ENCODE measurements at places on chromosomes 7 and 10.

- no peak for DNase-seq
Measured at GRCh38 chr10:95588025-95588424, 26.9 kb upstream of the SORBS1 start.

DNA sequence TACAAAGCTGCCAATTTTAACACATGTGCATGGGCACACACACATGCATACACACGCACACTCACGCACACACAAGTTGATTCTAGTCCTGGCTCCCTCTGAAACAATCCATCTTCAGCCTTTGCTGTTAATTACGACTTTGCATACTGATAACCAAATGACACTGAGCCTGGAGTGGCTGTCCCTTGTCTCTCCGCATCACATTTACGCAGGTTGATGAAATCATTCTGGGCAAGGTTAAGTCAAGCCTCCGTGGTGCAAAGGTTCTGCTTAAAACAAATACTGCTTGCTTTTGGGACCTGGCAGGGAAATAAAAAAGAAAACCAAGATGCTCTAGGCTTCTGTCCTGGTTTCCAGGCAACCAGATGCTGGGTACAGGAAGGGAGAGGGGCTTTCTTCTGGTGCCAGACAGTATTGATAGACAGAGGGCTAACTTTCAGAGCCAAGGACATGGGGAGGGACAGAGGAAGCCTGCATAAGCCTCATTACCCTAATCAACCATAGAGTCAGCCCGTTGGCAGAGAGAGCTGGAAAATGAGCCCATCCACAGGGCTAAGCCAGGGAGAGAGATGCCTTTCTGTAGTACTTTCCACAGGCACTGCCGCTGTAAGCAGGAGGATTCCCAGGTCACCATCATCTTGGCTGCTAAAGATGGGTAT, 233.0 kb downstream of the WDR11 start:
- no peak for DNase-seq

GRCh38 chr7:5620459-5620881, 161.0 kb downstream of the RNF216 start:
- DNase-seq: no peak

DNA sequence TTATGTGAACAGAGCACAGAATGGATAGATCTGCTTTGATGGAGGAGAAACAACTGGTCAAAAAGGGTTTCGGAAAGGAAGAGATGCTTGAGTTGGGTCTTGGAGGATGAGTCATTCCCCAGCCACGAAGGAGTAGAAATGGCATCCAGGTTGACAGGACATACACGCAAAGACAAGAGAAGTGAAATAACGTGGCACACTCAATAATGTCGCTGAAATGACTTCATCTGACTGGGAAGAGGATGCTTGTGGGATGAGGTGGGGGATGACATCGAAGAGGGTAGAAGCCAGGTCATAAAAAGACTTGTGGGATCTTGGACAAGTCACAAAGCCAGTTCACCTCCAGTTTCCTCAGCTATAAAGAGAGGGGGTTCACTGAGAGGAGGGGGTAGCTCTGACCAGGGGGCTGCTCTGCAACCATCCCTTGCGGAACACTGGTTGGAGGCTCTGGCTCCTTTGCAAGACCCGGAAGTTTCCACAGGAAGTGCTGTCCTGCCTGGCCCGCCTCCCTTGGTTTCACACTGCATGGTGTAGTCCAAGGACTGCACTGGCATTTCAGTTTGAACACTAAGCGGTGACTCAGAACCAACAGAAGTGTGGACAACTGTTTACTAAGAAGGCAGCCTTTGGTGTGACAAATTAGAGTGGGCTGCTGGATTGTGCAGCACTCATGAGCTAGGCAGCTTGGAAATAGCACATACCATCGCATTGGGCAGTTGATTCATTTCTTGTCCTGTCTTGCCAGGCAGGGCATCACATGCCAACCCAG, 189.9 kb upstream of the ADO start:
- DNase-seq: no peak

DNA sequence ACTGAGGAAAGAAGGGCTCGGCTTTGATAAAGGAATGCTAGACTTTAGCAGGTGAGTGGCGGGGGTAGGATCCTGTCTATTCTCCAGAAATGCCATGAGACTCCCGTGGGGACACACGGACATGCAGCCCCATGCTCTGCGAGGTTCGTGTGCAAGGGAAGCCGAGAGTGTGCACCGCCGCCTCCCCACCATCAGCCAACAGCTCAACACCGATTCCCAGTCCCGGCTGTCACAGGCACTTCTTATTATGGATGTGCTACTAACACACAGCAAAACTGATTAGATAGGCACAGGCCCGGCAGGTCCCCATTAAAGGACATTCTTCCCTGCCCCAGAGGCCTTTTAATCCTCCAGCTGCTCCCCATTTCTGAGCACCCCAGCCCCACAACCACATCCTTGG, 154.4 kb downstream of the PRKAG2 start:
- DNase-seq: no peak

DNA sequence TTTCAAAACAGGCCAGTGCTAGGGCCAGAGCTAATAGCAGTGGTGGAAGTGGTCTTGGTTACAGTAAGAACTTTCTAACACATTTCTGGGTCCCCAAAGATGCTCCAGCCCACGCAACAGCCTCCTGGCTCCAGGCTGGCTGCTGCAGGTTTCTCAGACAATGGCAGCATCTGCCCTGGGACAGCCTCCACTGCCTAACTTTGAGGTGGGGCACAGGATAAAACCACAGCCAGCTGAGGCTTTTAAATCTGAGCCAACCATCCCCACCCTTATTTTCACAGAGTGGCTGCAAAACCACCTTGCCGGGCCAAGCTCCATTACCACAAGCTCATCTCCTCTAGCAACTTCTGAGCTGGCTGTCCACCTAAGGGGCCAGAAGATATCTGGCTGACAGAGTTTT, 84.8 kb downstream of the FAM53B start:
- no peak for DNase-seq

- no peak for DNase-seq
Measured at GRCh38 chr7:23333671-23334246, 34.6 kb downstream of the MALSU1 start.

- no peak for DNase-seq
Measured at GRCh38 chr7:50648076-50648475, 82.9 kb upstream of the DDC start.

- DNase-seq: no peak
Measured at GRCh38 chr10:63146503-63146902, 13.4 kb downstream of the NRBF2 start.

- no peak for DNase-seq
Measured at GRCh38 chr10:4813023-4813422, 13.0 kb upstream of the AKR1E2 start.

- DNase-seq: no peak
Measured at GRCh38 chr10:97596101-97597082, 6.9 kb downstream of the C10orf62 start.

GRCh38 chr10:1485357-1485756, 252.0 kb downstream of the ADARB2 start:
- no peak for DNase-seq

- DNase-seq: no peak
Measured at GRCh38 chr10:132787495-132788179, 1.7 kb upstream of the NKX6-2 start.

GRCh38 chr10:93364966-93365365, 117.2 kb downstream of the MYOF start:
- no peak for DNase-seq

DNA sequence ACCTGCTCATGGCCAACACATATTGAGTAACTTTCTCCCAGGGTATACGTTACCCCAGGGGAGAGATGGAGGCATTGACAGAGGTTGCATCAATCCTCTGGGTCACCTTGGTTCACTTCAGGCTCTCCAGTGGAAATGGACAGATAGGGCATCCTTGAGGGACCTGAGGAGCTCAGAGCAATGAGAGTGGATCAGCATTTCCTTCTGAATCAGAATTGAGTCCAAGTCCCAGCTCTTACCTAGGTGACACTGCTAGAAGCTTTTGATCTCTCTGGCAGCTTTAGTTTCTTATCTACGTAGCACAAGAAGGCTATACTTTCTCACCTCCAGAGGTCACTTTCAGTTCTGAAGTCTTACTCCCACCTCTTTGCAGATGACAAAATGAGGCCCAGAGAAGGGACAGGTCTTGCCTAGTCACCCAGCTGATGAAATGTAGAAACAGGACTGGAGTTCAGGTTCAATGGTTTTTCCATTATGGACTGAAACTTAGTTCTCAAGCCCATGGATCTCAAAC, 35.2 kb downstream of the PANK1 start:
- no peak for DNase-seq

DNA sequence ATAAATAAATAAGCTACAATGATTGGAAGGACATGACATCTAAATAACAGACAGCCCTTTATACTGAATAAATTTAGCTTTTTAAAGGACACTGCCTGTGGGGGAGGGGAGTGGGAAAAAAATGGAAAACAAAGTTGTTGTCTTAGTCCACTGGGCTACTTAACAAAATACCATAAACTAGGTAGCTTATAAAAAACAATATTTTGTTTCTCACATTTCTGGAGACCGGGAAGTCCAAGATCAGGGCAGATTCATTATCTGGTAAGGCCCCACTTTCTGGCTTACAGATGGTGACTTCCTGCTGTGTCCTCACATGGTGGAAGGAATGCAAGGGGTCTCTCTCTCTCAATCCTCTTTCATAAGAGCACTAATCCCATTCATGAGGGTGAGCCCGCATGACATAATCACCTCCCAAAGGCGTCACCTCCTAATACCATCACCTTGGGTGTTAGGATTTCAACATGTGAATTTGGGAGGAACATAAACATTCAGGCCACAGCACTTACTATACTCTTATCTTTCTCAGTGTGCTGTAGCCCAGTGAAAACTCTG, 43.0 kb downstream of the DNAJC12 start:
- DNase-seq: no peak

DNA sequence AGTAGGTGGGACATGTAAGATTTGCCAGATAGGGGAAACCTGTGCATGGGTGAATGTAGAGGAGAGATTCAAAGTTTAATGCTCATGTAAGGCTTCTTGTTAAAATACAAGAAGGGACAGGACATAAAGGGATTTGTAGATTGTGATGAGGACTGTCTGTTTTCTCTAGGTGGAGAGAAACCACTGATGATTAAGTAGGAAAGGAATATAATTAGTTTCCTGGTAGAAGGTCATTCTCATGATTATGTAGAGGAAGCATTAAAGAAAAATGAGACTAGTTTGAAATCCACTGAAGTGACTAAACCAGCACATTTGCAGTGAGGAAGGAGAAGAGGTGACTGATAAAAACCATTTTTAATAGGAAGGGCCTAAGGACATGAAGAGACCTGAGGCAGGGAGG, 19.6 kb upstream of the MACC1 start:
- no peak for DNase-seq

- no peak for DNase-seq
Measured at GRCh38 chr10:121628859-121629258, 30.6 kb upstream of the FGFR2 start.

GRCh38 chr7:130655286-130655685, 13.3 kb downstream of the COPG2 start:
- DNase-seq: no peak

DNA sequence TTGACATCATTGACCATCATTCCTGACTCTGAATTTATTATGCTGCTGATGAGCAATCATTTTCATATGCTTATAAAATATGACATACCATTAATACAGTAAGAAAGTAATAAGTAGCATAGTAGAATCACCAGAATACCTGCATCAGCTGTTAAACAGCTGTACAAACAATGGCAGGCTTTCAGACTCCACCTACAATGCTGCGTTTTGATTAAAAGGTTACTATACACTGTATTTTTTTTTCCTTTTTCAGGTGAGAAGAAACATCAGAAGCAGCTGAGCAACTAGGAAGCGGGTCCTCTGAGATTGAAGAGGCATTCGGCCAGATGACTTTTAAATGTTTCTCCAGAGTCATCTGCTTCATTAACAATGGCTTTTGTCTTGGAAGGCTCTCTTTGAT, 7.1 kb downstream of the ASNS start:
- DNase-seq: no peak

DNA sequence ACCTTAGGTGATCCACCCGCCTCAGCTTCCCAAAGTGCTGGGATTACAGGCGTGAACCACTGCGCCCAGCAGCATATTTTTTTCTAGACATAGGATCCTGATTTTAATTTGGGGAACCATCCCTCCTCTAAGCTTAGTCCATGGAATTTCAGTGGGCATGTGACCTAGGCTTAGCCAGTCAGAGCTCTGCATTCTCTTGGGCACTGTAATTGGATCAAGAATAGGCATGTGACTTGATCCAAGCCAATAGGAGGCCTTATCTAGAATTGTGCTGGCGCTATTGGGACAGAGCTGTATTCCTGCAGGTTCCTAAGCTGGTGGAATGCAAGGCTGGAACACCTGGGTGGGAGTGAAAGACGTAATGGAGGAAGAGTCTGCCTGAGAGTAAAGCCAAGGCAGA, 36.7 kb upstream of the CRTAC1 start:
- no peak for DNase-seq

DNA sequence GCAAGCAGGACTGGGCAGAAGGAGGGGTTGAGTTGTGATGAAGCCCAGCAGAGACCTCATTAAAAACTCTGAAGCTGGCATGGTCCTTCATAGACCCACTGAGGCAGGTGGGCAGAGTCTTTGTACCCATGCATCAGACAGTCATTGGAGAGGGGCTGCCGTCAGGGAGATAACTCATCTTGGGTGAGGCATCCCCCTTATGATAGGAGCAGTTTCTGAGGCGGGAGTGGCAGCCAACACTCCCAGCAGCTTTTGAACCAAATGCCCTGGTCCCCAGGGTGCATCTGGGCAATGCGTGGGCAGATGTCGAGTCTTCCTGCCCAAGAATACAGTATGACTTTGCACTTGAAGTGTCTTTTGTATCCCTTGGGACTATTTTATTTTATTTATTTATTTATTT, 68.1 kb downstream of the HTR5A start:
- DNase-seq: no peak

DNA sequence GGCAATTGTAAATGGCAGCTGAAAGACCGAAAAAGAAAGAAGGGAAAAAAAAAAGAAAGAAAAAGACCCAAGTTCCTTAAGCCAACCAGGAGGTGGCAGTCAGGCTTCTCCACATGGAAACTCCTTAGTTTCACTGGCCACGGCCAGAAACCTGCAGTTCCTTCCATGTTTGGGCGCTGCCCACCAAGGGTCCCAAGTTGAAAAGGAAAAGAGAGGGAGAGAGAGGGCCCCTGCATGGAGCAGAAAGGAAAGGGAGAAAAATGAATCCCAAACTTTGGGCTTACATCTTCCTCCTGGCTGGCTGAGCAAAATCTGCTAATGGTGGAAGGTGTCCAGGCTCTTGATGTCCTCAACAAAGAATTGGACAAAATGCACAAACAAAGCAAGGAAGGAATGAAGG, 31.8 kb upstream of the ABCA13 start:
- no peak for DNase-seq

- DNase-seq: no peak
Measured at GRCh38 chr10:107022600-107023354, 141.7 kb downstream of the SORCS1 start.

GRCh38 chr10:127434006-127434405, 115.1 kb upstream of the NPS start:
- DNase-seq: no peak

DNA sequence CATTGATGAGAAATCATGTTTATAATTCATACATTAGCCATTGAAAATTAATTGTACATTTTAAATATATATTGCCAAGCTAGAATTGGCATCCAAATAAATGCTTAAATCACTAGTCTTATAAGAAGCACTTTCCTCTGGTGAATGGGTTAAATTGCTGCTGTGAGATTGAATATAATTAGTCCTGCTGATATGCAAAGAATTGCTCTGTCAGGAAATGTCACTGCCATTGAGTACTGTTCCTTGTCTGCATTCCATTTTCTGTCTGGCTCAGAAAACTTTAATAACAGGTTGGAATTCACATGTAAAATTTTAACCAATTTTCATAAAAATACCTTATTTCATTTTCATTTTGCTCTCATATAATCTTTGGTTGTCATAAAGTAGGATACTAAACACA, 589.1 kb downstream of the MAGI2 start:
- no peak for DNase-seq
